ENCODE measurements at places on chromosomes 3 and 15.

- DNase-seq, result no peak
Observed at GRCh38 chr15:50181969-50182218, at the start of gene SLC27A2. Gene SLC27A2 (plus strand): TSS chr15:50182196. CDS start chr15:50182428, 232 bp downstream.

- DNase-seq, result no peak
Observed at GRCh38 chr3:157542711-157543500, 39.7 kb upstream of the VEPH1 start.

DNA sequence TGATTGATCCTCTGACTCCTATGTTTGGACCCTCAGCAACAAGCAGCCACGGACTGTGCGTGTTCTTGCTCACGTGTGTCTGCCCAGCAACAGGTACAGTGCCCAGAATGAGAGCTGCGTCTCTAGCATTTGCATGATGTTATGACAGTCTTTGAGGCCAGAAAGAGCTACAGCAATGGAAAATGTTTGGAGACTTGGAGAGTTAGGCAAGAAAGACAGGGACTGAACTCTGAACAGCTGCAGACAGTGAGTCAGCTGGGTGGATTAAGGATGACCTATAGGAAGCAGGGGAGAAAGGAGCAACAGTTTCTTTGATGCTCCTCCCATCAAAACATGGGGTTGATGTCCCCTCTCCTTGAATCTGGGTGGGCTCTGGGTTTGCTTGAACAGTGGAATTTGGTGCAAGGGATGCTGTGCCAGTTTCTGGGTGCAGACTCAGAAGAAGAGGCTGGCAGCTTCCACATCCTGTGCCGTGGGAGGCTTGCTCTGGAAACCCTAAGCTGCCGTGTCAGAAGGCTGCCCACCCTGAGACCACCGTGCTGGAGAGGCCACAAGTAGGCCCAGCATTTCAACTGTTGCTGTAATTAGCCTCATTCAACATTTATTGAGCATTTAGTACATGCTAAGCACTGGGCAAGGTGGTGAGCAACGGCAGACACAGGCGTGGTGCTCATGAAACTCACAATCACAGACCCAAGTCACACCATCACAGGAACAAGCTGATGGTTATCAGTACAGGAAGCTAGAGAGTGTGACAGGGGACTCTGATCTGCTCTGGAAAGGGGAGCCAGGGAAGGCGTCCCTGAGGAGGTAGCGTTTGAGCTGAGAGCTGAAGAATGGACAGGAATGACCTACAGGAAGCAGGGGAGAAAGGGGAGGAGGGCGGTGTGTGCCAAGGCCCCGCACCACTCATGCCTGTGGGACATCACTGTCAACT lies 21.7 kb downstream of the CCR9 start:
- no peak for DNase-seq

DNA sequence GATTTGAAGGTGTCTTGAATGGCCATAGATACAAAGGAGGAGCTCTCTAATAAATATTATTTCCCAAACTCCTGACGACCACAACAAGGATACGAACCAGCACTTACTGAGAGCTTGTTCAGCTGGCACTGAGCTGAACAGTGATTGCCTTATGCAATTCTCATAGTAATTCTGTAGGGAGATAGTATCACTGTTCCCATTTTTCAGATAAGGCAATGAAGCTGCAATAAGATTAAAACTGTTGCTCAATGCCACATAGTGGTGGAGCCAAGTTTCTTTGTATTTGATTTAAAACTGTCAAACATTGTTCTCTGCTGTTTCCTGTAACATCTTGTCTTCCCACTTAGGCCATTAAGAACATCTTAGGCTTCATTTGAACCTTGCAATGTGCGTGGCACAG lies 163.9 kb downstream of the RPLP1 start:
- DNase-seq, result no peak

- DNase-seq, result no peak
Observed at GRCh38 chr15:52361975-52362494, 66.4 kb upstream of the MYO5C start.

DNA sequence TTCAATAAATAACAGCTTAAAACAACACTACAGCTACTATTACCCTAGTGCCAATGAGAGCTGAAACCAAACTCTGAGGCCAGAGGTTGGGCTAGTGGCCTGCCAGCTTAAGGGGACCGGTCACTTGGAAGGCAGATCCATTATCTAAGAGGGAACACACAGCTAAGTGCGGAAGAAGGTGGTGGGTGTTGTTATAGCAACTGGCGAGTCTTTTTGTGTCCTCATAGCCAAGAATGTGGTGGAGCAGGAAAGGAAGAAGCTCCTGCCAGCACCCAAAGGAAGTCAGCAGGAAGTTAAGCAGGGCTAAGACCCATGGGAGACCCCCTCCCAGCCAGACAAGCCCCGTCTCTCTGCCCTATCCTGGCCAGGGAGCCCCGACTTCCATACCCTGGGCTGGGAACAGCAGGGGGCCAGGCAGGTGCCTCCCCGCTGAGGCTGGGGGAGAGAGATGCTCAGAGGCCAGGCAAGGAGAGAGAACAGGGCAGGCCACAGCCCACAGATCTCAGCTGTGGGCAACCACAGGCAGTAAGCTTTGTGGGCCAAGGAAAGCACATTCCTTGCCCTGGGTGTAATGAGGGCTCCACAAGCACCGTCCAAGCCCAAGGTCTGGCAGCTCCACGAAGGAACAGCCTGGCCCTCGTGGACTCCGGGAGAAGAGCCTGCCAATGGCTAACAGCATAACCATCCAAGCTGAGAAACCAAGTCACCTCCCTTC lies 34.0 kb upstream of the HRH1 start:
- DNase-seq, result no peak

- DNase-seq, result no peak
Observed at GRCh38 chr15:93110502-93111040, 21.6 kb upstream of the RGMA start.

Data from stimulated activated CD8-positive, alpha-beta memory T cell treated with anti-CD3 and anti-CD28 coated beads, Interleukin-4, amount 100 ng/mL, for 48 hours (primary cell).